ENCODE measurements at places on chromosomes 12 and 14. TPM values are rescaled to one million over a fixed set of nuclear protein-coding genes. Genes with fewer than 3 reads are reported as not detected.

GRCh38 chr12:78555802-78556201 lies 308.8 kb upstream of the SYT1 start:
- no peak for DNase-seq

- DNase-seq, result no peak
Observed at GRCh38 chr14:36217732-36218131, 41.2 kb upstream of the PTCSC3 start.

- DNase-seq, result no peak
Observed at GRCh38 chr14:22143363-22143762, 445.7 kb downstream of the DAD1 start.

- DNase-seq, result no peak
Observed at GRCh38 chr12:19576506-19577280, 137.4 kb downstream of the AEBP2 start.

GRCh38 chr14:68981539-68981976 lies 2.5 kb upstream of the ACTN1 start:
- DNase-seq, result no peak

- no peak for DNase-seq
Observed at GRCh38 chr12:10720974-10721650, 2.0 kb downstream of the YBX3 start.

PPM1H gene
- 1.5 TPM for polyA plus RNA-seq

KRT78 gene
- 0.07 TPM for polyA plus RNA-seq

OR6C2 gene
- polyA plus RNA-seq, result not detected

TMEM119 gene
- polyA plus RNA-seq, result 2.2 TPM

SLC6A13 gene
- polyA plus RNA-seq, result 5.6 TPM
